ENCODE measurements at places on chromosomes 7 and 10.

- no peak for DNase-seq
These were observed 817.6 kb downstream of the TNS3 start for GRCh38 chr7:46764100-46764936.

GRCh38 chr7:43105521-43106120 lies 6.8 kb upstream of the HECW1 start:
- no peak for DNase-seq

DNA sequence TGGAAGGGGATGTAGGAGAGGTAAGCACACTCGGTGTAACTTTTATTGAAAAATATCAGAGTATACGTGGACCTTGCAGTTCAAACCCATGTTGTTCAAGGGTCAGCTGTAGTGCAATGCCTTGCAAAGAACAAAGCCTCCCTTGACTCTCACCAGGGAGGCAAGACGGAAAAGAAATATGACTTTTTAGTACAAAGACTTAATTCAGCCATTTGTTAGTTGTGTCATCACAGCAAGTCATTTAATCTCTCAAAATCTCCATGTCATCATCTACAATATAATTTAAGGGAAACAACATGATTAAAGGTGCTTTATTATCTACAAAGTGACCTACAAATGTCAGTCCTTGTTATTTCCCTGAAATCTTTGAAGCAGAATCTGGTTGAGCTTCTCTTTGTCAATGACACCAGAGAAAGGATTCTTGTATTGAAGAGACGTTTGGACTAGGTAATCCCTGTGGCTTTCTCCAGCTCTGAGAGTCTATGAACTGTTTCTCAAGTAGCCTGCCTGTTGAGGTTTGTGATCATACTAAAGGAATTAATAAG lies 502.8 kb downstream of the REEP3 start:
- no peak for DNase-seq

GRCh38 chr10:59857049-59857448 lies 49.3 kb downstream of the CCDC6 start:
- no peak for DNase-seq

DNA sequence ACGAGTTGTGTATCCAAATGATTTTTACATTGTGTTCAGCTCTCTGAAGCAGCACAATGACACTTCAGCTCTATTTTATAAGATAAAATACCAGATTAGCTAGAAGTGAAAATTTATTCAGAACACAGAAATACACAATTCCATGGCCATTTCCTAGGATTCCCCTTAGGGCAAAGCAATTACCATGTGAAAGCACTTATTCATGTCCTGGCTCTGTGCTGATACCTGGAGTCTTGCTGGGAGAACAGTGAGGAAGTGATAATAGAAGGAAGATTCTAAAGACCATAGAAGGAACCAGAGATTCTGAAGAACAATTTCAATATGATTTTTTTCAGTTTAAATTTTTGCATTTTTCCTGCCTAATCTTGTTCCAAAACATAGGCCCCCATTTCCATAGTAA lies 657.4 kb upstream of the ZWINT start:
- no peak for DNase-seq

- DNase-seq, result no peak
These were observed 50.6 kb upstream of the AGK start for GRCh38 chr7:141500608-141501007.

DNA sequence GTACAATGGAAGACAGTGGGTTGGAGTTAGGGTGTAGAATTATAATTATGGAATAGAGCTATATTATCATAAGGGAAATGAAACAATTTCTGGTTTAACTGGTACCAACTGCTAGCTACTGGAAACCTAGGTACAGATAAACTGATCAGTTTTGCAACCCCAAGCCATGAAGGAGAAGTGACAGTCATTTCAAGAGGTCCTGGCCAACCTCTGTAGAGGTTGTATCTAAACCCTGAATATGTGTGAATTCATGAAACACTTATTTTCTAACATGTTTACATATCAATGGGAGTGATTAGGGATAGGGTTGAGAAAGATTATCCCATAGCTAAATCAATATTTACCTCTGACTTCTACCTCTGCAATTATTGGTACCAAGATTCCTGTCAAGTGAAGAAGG lies 29.9 kb upstream of the CC2D2B start:
- DNase-seq, result no peak

DNA sequence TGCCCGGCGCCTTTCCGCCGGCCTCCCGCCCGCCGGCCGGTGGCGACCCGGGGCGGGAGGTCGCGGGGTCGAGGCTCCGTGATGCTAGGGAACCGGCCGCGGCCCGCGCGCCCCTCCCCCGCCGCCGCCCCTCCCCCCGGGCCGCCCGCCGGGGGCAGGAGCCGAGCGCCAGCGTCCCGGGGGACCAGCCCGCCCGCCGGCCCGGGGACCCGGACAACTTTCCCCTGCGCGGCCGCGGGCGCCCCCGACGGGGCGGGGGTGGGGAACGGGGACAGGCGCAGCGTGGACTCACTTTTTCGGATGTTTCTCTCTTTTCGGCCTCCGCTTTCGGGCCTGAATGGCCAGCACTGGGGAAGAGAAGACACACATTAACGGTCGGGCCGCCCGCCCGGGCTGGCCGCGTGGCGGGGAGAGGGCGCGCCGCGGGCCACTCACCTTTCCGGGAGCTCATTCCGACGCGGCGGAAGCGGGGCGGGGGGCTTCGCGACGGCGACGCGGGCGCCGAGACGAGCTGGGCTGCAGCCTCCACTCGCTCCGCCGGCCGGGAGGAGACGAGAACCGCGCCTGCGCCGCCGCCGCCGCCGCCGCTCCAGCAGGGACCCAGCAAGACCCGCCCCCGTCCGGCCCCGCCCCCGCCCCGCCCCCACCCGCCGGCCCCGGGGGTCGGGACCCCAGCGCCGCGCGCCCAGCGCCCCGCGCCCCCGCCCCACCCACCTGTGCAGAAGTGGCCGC lies at the start of gene SRPK2:
SRPK2 (minus strand) TSS at position 566 of the 732 bp plus-strand sequence.
- DNase-seq, result peak; percentile 19

GRCh38 chr7:24949884-24950283 lies 30.1 kb downstream of the OSBPL3 start:
- DNase-seq, result no peak

DNA sequence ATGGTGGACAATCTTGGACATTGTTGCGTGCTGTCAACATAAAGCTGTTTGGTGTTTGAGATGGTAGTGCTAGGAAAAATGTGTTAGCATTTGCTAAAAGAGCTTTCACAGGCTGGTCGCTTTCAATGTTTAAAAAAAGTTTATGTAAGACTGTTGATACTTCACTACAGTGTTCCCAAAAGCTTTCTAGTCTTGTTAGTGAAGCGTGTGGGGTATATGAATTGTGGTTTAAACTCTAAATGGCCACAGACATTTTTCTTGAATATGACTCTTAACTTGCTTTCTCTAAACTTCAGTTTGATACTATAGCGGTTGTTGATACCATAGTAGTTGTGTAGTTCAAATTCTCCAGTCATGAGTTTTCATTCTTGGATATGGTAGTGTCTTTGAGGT lies 44.9 kb downstream of the MCU start:
- DNase-seq, result no peak

- DNase-seq, result no peak
These were observed 609.6 kb downstream of the KCNMA1 start for GRCh38 chr10:77028042-77028441.

GRCh38 chr7:157408258-157409101 lies 71.7 kb downstream of the DNAJB6 start:
- no peak for DNase-seq

- DNase-seq, result no peak
These were observed 1.1 kb upstream of the ZNF503 start for GRCh38 chr10:75402486-75403143.

DNA sequence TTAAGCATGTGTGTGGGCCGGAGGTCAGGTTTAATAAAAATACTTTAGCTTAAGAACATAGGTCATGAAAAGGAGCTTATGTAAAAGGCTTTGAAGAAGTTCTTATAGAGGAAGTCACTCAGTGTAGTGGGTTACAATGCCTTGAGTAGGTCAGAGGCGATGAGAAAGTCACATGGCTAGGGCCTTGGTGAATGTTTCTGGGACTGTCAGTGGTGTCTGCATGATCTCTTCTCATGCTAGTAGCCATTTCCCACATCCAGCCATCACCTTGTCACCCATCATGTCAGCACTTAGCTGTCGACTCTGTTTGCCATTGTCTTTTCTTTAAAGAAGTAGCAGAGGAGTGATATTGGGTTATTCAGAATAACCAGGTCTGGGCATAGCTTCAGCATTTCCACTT lies 236.6 kb downstream of the CDK14 start:
- DNase-seq, result no peak

DNA sequence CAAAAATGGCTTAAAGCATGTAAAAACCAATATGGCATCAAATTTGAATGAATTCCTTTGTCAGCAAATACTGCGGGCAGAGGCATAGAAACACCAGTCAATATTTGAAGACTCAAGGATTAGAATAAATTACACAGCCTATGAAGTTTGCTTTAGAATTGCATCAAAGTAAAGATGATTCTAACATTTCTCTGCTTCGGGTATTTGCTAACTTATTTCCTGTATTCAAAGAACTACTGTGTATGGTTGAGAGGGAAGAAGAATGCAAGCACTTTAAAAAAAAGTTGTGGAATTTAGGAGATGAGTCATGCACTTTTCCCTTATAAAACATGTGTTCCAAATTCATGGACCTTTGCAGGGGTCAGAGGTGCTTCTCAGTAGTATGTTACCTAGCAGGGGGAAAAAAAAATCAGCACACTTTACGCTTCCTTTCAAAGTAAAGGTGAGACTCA lies 90.1 kb downstream of the PIP4K2A start:
- DNase-seq, result peak; percentile 19

- DNase-seq, result no peak
These were observed 120.3 kb downstream of the BUB3 start for GRCh38 chr10:123274306-123275135.

DNA sequence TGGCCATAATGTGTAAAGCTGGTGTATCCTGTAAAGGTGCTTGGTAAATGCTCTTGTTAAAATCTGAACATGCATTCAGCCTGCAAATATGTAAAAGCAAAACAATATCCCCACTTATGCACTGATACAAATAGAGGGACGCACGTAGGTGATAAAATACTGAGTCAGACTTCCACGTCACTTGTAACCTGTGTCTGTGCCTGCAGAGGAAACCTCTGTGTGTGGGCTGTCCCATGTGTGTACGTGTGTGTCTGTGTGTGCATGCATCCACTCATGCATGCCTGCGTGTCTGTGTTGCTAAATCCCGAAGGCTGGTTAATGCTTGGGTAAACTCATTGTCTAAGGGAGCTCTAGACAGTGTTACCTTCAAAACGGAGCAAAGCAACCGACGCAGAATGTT lies 68.9 kb downstream of the KLF6 start:
- DNase-seq, result no peak

GRCh38 chr7:12954380-12955033 lies 267.1 kb downstream of the ARL4A start:
- DNase-seq, result no peak

GRCh38 chr7:100221231-100221718 lies 1.5 kb downstream of the PVRIG start:
- DNase-seq, result no peak

GRCh38 chr10:4371691-4372295 lies 454.2 kb upstream of the AKR1E2 start:
- DNase-seq, result no peak

- no peak for DNase-seq
These were observed 371.4 kb upstream of the MGMT start for GRCh38 chr10:129095680-129096064.

DNA sequence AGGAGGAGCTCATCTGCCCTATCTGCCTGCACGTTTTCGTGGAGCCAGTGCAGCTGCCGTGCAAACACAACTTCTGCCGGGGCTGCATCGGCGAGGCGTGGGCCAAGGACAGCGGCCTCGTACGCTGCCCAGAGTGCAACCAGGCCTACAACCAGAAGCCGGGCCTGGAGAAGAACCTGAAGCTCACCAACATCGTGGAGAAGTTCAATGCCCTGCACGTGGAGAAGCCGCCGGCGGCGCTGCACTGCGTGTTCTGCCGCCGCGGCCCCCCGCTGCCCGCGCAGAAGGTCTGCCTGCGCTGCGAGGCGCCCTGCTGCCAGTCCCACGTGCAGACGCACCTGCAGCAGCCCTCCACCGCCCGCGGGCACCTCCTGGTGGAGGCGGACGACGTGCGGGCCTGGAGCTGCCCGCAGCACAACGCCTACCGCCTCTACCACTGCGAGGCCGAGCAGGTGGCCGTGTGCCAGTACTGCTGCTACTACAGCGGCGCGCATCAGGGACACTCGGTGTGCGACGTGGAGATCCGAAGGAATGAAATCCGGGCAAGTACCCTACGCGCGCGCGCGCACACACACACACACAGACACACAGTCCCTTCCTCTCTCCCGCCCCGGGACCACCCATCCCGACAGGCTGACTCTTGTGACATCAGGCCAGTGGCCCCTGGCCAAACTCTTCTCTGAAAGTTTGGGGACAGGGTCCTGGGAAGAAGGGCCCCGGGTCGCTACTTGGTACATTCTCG lies 538 bp downstream of the TRIM8 start:
- DNase-seq, result peak; percentile 64

DNA sequence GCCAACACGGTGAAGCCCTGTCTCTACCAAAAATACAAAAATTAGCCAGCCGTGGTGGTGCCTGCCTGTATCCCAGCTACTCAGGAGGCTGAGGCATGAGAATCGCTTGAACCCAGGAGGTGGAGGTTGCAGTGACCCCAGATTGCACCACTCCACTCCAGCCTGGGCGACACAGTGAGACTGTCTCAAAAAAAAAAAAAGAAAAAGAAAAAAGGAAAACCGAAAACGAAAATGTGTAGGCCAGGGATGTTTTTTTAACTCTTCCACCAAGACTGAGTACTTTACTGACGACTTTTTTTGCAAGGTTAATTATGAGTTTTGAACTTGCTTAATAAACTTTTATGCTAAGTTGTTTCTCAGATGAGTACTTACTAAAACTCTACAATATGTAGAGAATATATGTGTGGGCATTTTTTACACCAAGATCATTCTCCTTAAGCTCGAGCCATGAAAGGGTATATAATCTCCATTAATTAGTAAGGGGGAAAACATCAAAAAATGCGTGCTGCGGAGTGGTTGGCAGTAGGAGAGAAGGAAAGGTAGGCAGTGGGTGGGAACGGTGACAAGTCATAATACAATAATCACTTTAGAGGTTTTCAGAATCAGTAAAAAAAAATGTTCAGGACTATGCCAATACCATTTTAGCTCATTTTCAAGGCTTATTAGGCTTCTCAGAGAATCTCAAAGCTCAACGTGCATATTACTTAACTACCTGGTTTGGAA lies 8.6 kb upstream of the ADRB1 start:
- no peak for DNase-seq

- no peak for DNase-seq
These were observed 3.9 kb upstream of the ITGB1 start for GRCh38 chr10:32961895-32962369.

DNA sequence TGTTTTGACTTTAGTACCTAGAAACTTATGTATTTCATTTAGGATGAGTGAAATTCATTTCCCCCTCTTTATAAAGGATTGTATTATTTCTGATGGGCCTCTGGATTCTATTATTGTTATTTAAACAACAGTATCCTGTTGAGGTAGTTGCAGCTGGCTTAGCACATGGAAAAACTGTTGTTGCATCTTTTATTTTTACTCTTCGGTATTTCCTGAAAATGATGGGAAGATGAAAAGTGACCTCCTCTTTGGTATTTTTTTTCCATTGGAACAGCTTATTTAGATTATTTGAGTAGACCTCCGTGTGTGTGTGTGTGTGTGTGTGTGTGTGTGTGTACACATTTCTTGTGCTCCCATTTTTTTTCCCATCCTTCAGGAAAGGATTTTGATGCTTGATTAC lies 129.8 kb downstream of the PRKG1 start:
- DNase-seq, result no peak

All from AML-193 (cell line).